ENCODE measurements at places on chromosomes 13 and 19.

DNA sequence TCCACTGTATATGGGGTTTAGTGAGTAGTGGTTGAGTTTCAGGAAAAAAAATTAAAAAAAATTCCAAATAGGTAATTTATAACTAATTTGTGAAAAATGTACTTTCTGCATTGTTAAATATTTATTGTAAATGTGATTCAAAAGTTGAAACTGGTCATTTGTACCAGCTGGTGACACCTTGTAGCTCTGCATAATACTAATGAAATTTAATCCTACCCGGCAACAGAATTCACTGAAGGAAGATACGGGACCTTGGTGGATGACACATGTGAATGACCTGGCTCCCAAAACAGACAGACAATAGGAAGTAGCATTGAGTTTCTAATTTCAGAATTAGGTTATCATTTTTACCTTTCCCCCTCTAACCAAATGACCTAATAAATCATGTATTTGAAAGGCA is 73.8 kb downstream of the SLITRK6 start:
- DNase-seq, result no peak

- no peak for DNase-seq
Measured at GRCh38 chr13:49421391-49421790, 22.5 kb downstream of the CAB39L start.

DNA sequence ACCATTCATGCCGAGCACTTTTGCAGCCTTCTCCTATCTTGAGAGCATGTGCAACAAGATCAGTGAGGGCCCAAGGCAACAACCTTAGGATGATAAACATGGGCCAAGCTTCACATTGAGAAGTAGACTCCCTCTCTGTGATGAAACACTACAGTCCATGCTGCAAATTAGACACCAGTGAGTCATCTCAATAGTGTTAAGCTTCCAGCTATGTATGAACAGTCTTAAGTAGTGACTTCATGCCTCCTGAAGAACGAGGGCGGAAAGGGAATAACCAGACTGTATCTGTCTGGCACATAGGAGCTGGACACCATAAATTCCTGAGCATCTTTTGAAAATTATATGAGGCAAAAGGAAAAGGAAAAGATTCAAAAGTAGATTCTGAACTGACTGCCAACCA is 309.9 kb upstream of the SLITRK1 start:
- DNase-seq, result no peak

GRCh38 chr13:105625691-105626090 is 909.8 kb downstream of the EFNB2 start:
- DNase-seq, result no peak

DNA sequence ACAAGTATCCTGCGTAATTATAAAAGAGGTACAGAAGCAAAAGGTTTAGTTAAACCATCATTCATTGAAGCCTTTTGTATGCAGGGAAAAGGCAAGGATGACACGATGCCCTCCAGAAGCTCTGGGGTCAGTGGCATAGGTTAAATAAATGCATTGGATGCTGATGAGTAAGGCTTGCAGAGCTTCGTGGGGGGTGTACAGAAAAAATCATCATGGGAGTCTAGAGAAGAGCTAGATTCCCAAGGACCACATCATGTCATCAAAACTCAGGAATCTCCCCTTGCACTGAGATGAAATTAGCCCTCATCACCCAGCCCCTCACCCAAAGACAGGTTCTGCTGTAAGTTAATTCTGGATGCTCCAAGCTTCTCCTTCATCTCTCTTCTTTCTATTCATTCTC is 8.3 kb downstream of the FPR1 start:
- no peak for DNase-seq

DNA sequence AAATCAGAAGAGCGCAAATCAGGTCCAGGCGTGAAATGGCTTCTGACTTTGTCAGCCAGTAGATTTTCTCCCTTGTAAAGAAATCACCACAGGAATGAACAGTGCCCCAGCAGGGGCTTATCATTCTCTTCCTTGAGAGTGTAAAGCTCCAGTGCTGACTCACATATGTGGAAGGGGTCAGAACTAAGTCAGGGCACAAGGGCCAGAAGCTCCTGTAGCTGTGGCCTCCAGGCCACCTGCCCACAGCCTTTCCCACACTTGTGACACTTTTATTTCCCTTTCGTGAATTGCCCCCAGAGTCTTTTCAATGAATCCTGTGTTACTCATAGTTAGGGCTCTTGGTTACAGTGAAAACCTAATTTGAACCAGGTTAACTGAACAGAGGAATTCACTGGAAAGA is 99.6 kb downstream of the SUCLA2 start:
- DNase-seq, result no peak

DNA sequence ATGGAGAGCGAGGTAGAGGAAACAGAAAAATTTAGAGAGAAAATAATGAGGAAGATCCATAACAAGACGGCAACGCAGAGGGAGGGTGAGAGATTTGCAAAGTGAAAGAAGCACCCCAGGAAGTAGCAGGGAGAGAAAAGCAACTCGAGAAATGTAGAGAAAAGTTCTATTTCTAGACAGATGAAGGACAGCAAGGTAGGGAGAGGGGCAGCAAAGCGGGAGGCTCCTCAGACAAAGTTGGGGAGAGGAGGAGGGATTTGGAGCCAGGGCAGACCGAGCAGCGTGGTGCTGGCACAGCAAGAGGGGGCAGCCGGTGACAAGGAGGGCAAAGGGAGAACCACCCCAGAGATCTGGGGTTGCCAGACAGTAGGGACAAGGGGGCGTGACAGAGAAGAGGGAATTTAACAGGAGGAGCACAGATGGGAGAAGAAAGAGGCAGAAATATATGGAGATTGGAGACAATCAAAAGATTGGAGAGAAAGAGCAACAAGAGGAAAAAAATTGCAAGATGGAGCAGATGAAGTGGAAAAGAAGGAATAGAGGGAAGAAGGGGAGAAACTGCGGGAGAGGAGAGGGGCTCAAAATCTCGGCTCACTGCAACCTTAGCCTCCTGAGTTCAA is 989 bp downstream of the ZNF766 start:
- DNase-seq, result no peak

GRCh38 chr13:74892096-74892495 is 589.9 kb downstream of the TBC1D4 start:
- DNase-seq, result no peak

DNA sequence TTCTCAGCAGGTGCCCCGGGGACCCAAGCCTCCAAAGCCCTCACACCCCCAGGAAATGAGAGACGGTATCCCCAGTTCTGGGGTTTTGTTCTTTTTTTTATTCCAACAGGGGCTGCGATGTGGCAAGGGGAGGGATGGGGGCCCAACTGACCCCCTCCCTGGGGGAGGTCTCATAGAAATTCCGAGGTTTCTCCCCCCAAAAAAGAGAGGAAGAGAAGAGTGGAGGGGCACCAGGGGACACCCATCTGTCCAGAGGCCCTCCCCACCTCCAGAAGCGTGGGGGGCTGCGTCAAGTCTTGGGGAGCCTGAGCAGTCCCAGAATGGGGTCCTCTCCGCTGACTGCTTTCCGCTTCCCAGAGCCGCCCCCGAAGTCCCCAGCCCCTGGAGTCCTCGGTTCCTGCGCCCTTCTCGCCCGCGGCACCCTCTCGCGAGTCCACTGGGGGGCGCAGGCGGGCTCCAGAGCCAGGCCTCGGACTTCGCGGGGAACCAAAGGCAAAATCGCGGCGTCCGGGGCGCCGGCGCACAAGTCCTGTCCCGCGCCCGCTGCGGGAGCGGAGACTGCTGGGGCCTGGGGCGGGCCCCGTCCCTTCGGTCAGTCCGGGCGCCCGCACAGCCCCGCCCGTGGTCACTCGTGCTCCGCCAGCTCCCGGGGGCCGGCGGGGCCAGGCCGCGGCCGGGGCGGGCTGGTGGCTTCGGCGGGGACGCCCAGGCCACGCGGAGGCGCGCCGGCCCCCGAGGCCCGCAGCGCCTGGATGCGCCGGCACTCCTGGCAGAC is 4.4 kb upstream of the ATP1A3 start:
- peak; percentile 13 for DNase-seq

GRCh38 chr13:113220877-113221276 is 11.5 kb downstream of the CUL4A start:
- DNase-seq, result no peak

- DNase-seq, result no peak
Measured at GRCh38 chr13:112058941-112059340, 8.0 kb upstream of the SOX1 start.

GRCh38 chr13:90880790-90881189 is 466.7 kb upstream of the MIR17HG start:
- DNase-seq, result no peak

GRCh38 chr13:43058318-43058674 is 34.9 kb downstream of the DNAJC15 start:
- DNase-seq, result peak; percentile 22

Measured in activated T-helper 1 cell treated with anti-CD3 and anti-CD28 coated beads, Interleukin-12 subunit alpha, Interleukin-12 subunit beta, Interleukin-2, Interleukin-4 antibody, amounts not matched to agents 30 ng/mL and 10 ng/mL and 1 ng/mL, durations not matched to agents 14 hours and 24 hours and 36 hours (primary cell).